Activated T-helper 1 cell treated with Interleukin-2 at 50 U/mL for 16 hours (primary cell): ENCODE measurements at places on chromosomes 12 and 14.

DNA sequence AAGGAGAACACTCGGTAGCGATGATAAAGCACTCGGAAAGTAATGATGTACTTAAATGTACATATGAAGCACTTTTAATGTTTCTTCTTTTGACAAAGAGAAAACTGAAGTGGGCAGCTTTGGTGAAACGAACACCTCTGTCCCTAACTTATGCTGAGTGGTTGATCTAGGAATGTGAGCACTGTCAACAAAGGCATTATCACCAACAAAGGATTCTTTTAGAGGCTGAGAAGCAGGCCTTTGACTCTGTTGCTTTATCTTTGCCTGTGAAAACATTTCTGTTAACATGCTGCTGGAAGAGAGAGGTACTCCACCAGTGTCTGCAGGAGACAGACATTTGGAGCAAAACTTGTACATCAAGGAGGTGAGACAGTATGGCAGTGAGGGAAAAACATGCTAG, 103.2 kb upstream of the VRK1 start:
- no peak for DNase-seq

- no peak for DNase-seq
These were observed 404.5 kb downstream of the FUT8 start for GRCh38 chr14:65817011-65817410.

GRCh38 chr14:50560931-50561285, 963 bp downstream of the ATL1 start:
- DNase-seq: peak; percentile 11

- no peak for DNase-seq
These were observed 202.8 kb upstream of the PELI2 start for GRCh38 chr14:55915456-55915855.

DNA sequence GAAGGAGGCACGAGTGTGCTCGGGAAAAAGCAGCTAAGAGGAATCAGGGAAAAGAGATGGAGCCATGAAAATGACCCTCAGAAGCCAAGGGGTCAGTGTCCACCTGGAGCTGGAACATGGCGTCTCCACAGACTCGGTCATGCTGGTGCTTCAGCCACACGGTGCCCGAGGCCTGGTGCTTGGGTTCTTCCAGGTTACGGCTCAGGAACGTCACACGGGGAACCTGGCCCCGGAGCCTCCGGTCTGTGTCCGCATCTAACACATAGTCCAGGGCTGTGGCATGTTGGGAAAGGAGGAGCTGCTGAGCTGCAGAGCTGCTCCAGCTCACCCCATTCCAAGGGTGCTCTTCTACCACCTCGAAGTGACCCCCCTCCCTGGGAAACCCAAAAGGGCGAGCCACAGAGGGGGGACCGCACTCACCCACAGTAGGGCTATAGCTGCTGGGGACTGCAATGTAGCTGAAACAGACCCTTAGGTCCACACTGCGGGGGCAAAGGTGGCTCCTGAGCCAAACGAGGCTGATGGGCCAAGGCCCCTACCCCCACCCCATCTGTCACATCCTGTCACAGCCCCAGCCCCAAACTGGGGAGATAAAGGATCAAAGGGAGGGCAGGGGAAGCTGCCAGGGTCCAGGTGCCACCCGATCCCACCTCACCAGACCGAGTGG, 10.8 kb downstream of the ITGA7 start:
- DNase-seq: no peak

DNA sequence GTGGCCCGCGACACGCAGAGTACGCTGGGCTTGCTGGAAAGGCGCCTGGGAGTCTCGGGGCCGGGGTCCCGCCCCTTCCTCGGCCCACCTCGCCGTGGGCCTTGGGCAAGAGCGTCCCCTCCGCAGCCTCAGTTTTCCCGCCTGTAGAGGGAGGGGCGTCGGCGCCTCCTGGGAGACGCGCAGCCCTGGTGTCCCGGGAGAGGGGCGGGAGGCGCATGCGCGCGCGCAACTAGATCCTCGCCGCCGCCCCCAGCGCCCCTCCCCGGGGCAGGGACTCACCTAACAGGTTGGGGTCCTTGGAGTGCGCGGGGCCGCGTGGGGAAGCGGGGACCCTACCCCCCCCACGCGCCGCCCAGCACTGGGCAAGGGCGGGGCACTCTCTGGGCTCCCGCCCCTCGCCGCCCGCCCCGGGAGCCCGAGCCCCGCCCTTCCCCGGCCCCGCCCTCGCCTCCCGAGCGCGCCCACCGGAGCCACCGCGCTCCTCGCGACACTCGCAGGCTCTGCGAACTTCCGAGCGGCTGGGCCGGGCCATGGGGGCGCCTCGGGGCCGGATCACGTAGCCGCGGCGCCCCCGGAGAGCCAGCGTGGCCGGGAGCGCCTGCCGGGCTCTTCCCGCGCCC, at the start of gene KIF26A:
Gene KIF26A, plus strand, starts transcription at position 490 of the 620 bp plus-strand sequence. CDS start 136 bp downstream, outside the sequence.
- DNase-seq: no peak

- DNase-seq: no peak
These were observed 78.8 kb downstream of the TMCC3 start for GRCh38 chr12:94571556-94571955.

DNA sequence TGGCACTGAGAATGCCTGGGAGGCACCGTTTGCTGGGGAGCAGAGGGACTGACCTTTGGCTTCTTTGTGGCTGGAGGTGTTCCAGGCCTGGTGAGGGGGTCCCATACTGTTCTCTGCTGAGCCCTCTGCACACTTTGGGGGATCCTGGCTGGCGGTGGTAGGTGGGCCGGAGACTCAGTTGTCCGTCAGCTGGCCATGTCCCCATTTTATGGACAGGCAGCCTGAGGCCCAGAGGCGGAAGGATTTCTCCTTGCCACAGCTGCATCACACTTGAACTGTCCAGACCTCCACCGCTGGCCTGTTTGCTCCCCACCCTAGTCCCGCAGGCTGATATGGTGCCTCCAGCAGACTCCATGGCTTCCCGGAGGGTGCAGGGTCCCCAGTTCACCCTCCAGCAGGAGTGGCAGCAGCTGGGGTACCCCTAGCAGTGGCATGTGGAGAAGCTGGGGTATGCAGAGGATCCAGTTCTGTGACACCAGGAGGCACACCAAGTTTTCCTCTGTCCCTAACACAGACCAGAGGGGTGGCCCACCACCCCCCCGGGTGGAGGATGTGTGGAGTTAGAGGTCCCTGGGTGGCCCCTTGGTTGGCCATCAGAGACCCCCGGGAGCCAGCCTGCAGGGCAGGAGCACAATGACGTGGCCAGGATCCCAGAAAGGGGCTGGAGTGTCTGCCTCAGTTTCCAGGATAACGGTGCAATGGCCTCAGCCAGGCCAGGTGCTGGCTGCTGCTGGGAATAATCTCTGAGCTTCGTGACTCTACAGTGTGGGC, 14.8 kb downstream of the SLC25A29 start:
- no peak for DNase-seq

GRCh38 chr12:126233625-126234024, 1168.4 kb downstream of the AACS start:
- DNase-seq: no peak

DNA sequence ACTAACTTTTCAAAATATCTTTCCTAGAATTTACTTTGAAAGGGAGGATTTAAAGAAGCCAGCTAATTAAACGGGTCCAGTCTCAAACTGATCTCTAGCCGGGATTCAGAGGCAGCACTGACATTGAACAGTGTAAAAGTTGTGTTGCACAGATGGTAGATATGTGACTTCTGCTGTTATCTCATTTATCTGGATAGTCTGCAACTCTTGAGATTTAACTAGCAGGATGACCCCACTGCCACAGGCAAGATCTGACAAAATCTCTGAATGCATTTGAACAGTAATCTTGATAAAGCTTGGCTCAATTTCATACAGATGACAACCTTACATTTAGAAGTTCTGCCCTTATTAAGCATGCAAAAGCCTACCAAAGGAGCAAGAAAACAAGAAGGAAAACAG, 138.0 kb upstream of the CPNE8 start:
- DNase-seq: no peak

GRCh38 chr14:54653712-54654469, 87.0 kb downstream of the SAMD4A start:
- no peak for DNase-seq

GRCh38 chr12:70590549-70591226, 46.5 kb downstream of the PTPRB start:
- no peak for DNase-seq

DNA sequence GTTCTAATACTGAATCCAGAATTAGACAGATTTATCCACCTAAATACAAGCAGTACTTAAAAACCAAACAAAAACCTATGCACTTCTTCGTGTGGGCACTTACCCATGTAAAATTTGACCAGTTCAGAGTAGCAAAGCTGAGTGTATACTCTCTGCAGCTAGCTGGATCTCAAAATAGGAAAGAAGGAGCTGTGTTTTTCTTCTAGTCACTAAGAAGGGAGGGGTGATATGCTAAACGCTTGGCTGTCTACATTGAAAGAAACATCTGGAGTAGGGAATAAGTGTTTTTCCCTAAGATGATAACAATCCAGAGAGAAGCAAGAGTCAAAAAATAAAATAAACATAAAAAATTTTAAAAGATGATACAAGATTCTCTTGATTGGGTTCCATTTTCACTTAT, 20.0 kb downstream of the RBMS2 start:
- no peak for DNase-seq

- DNase-seq: no peak
These were observed 21.3 kb downstream of the BRAP start for GRCh38 chr12:111664499-111664898.

DNA sequence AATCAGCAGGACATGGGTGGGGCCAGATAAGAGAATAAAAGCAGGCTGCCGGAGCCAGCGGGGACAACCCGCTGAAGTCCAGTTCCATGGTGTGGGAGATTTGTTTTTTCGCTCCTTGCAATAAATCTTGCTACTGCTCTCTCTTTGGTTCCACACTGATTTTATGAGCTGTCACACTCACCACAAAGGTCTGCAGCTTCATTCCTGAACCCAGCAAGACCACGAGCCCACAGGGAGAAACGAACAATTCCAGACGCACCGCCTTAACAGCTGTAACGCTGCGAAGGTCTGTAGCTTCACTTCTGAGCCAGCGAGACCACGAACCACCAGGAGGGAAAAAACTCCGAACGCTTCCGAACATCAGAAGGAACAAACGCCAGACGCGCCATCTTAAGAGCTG, 2.8 kb upstream of the CNIH1 start:
- no peak for DNase-seq

DNA sequence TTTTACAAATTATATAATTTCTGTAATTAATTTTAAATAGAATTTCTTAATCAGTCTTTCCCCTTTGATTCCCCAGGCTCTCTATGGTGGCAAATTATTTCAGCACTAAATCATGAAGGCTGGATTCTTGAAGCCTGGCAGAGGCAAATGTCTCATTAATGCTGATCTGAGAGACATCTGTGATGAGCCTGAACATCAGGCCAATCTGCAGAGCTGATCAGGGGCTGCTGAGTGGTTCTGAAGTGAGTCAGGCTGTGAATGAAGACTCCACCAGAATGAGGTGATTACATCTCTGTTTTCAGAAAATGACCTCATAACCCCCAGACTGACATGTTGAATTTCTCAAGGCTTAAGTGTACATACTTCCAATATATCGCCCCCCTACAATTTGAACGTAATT, 124.2 kb upstream of the MIS18BP1 start:
- no peak for DNase-seq

GRCh38 chr12:94707892-94708291, 57.5 kb upstream of the TMCC3 start:
- no peak for DNase-seq

- no peak for DNase-seq
These were observed 60.9 kb downstream of the DYRK2 start for GRCh38 chr12:67709367-67709954.

DNA sequence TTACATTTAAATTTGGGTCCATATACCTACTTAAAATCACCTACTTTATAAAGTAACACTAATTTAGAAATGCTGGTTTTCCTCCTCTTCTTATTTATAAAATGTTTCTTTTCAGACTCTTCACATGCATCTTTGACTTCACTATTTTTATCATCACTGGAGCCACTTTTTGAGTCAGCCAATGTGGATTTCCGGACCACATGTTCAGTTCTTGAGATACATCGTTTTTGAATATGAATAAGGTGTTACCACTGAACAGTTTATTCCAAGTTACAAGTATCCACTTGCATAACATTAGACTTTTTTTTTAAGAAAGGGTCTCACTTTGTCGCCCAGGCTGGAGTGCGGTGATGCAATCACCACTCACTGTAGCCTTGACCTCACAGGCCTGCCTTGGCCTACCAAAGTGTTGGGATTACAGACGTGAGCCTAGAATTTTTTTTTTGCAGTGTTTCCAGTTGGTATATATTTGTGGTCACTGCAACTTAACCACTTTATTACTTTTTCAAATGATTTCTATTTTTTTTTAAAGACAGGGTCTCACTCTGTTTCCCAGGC, 5.7 kb downstream of the FNTB start:
- DNase-seq: no peak

- no peak for DNase-seq
These were observed 163.9 kb upstream of the RASSF8 start for GRCh38 chr12:25794571-25794970.

GRCh38 chr12:24534622-24535021, 414.3 kb downstream of the BCAT1 start:
- no peak for DNase-seq

DNA sequence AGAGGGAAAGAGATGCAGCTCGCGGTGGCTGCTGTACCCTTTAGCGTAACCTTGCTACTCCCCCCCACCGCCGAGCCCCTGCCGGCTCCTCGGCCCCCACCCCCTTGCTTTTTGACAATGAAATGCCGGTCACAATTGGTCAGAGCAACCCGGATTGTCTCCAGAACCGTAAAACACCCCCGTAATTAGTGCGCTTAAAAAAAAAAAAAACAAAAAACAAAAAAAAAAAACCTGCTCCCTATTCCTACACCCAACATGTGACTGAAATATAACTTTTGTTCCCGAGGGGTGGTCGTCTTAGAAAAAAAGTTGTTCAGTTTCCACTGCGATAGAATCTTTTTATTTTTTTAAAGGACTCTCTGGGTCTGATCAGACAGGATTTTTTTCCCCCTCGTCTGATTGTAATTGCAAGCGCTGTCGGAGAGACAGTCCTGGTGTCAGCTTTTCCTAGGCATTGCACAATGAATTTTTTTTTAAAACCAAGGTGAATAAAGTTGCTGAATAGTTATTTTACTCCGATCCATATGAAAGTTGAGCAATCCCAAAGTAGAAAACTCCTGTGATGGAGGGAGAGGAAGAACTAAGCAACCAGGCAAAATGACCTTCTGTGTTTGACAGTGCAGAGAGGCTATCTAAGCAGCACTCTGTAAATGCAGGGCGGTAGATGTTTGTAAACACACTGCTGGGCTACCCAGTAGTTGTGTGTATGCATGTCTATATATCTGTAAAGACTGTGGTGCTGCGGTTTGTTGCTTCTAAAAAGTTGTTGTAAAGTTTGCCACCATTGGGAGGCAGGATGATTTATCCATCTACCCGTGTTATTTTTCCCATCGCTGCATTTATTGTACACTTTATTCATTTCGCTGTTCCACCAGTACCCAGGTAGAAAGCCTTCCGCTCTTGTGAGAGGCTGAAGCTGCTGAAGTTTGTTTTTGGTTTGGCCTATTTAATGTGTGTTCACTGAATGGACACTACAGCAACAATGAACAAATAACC, 1.1 kb downstream of the ETV6 start:
- no peak for DNase-seq

DNA sequence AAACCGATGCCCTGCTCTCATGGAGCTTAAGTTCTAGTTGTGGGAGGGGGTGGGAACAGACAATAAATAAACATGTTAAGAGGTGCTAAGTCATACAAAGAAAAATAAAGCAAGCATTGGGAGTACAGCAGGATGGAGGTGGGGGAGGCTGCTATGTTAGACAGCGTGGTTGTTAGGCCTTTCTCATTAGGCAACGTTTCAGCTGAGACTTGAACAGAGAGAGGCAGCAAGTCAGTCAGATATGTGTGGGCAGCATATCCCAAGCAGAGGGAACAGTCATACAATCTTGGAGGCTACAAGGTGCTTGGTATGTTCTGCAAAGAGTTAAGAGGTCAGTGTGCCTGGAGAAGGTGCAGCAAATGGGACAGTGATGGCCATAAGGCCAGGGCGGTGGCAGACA, 97.7 kb upstream of the CCDC196 start:
- DNase-seq: no peak
